CD8-positive, alpha-beta T cell (primary cell): ENCODE measurements at places on chromosomes 6 and 20.
A peak's percentile ranks its signal among the peaks of the same experiment; 100 is the strongest.

DNA sequence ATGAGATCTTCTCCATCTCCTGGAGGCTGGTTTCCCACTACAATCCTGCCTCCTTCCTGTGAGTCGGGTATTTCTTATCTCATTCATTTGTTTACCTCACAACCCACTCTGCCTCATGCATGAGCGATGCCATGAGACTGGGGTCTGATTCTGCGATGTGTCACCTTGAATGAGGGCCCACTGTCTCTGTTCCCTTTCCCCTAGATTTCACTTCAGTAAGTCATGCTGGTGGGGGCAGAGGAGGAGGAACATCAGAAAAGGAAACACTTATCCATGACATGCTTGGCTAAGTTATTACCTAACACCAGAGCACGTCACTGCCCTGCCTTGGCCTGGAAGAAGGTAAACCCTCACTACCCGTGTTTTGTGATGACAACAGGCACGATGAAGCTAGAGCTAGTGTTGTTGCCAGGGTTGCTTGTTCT lies 337.4 kb upstream of the PRDM1 start:
- no peak for DNase-seq

DNA sequence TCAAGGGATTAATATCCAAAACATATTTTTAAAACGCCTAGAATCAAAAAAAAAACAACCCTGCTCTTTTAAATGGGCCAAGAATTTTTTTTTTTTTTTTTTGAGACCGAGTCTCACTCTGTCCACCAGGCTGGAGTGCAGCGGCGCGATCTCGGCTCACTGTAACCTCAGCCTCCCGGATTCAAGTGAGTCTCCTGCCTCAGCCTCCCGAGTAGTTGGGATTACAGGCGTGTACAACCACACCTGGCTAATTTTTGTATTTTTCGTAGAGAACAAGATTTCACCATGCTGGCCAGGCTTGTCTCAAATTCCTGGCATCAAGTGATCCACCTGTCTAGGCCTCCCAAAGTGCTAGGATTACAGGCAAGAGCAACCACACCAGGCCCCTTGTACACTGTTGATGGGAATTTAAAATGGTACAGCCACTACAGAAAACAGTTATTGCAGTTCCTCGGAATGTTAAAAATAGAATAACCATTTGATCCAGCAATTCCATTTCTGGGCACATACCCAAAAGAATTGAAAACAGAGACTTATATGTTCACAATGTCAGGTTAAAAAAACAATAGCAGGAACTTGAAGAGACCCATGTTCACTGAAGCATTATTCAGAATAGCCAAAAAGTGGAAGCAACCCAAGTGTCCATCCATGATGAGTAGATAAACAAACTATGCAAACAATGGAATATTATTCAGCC lies 3.1 kb upstream of the MYL9 start:
- no peak for DNase-seq

GRCh38 chr6:56223995-56224394 lies 23.4 kb downstream of the COL21A1 start:
- DNase-seq: no peak

GRCh38 chr6:159438106-159438505 lies 254.9 kb downstream of the SOD2 start:
- DNase-seq: no peak

DNA sequence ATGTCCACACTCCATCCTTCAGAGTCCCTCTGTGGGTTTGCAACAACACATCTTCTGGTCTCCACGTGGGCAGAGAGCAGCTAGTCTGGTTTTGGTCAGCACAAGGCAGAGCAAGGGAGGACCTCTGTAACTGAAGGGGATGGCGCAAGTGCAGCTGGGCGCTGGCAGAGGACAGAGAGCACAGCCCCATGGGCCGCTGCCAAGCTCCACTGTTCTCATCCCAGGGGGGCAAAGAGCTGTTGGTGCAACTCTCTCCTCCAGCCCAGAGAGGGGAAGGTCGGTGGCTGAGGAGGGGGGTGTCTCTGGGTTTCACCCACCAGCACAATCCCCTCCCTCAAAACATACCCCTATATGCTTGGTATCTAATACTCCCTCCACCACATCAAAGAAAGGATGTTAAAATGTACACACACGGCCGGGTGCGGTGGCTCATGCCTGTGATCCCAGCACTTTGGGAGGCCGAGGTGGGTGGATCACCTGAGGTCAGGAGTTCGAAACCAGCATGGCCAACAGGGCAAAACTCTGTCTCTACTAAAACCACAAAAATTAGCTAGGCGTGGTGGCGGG lies 9.1 kb downstream of the ATP9A start:
- no peak for DNase-seq

DNA sequence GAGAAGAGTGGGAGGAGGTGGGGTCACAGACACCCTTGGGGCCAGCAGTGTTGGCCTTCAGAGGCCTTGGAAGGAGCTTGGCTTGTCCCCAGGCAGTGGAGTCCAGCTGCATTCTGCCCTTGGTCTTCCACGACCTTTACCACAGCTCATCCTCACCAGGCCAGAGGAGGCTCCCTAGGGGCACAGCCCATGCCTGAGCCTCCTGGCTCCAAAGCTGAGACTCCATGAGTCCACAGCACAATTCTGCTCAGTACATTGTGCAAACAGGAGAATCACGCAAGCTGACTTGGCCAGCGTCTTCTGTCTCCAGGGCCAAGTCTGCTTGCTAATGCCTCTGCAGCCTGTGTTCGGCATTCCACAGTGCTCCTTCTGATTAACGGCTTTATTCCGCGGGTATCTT lies 337.2 kb downstream of the SMOC2 start:
- DNase-seq: no peak

DNA sequence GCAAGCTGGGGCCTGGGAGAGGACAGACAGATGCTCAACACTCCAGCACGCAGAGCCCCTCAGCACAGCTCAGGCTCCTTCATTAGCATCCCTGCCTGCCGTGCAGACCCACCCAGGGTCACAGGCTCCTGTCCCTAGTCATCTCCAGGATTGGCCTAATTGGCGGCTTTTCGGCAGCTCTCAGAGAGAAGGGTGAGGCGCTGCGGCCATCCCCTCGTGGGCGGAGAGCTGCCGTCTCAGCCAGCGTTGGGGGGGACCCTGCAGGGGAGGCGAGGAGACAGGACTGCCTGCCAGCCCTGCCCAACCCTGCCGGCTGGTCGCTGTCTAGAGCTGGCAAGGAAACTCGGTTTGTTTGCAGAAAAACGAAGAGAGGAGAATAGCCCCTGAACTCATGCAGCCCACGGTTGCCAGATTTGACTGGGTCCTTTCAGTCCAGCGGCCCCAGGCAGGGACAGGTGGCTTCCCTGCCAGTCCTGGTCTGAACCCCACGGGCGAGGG lies 26.8 kb downstream of the BHLHE23 start:
- DNase-seq: no peak

DNA sequence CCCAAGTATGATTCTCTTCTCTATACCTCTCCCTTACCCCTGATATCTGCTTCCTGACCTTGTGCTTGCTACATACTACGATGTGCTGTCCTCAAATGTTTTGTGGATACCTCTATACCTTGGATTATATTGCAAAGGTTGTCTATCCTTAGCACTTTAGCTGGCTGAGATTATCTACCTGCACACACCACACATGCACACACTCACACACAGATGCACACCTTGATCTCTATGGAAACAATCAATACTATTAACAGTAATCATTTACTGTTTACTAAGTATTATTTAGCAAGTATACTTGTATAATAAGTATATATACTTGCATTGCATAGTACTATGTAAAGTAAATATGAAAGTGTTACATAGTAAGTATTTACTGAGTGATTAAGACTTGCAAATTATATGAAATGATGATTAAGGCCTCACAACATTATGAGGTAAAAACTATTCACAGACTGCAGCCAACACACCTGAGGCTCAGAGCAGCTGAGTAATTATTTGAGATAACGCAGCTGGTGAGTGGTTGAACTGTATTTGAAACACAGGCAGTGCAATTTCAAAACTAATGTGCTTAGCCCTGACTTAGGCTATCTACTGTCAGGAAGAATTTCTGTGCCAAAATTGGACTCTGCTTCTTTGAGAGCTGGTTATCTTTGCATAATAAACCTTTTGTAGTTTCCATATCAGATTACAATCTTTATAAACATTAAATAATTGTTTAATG lies 699.9 kb downstream of the FRK start:
- DNase-seq: no peak

GRCh38 chr20:63430891-63431290 lies 41.6 kb downstream of the KCNQ2 start:
- no peak for DNase-seq

- DNase-seq: peak; percentile 25
These were observed 50.9 kb downstream of the KCNS1 start for GRCh38 chr20:45049904-45050471.

- DNase-seq: no peak
These were observed 5.0 kb downstream of the TCP11 start for GRCh38 chr6:35136185-35136584.

- no peak for DNase-seq
These were observed 17.1 kb upstream of the MOXD1 start for GRCh38 chr6:132418235-132418965.

GRCh38 chr6:117951783-117952182 lies 44.7 kb downstream of the SLC35F1 start:
- DNase-seq: no peak

- no peak for DNase-seq
These were observed 192.9 kb downstream of the SYNDIG1 start for GRCh38 chr20:24662322-24662721.

- no peak for DNase-seq
These were observed 35.3 kb downstream of the CHMP4B start for GRCh38 chr20:33846291-33846935.

DNA sequence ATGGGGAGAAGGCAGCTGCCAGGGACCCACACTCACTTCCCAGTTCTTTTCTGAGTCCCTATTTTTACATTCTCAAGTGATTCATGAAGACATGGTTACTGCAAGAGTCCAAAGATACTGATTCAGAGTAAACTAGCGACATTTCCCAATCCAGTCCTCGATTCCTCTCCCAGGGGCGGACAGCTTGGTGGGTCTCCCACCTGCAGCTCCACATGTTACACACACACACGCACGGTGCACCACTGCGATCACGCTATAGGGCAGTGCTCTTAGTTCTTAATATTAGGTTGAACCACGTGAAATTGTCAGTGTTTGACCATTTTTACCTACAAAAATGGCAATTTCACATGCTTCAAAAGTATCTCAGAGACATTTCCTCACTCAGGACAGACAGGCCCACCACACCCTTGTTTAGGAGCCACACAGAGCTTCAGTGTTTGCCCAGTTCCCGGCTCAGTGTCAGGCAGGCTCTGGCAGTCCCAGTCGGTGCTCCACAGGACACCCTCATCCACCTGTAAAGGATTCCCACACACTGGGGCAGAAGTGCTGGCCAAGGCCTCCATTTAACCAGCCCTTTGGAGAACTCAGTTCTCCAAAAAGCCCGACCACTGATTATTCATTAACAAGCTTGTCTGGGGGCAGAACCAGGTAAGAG lies 51.8 kb downstream of the RRBP1 start:
- DNase-seq: no peak

GRCh38 chr6:82298012-82298411 lies 50.5 kb upstream of the IBTK start:
- DNase-seq: no peak

GRCh38 chr20:45300961-45301360 lies 5.7 kb upstream of the RBPJL start:
- DNase-seq: no peak

- no peak for DNase-seq
These were observed 207.3 kb downstream of the GMDS start for GRCh38 chr6:2038092-2038491.

- DNase-seq: no peak
These were observed 45.4 kb downstream of the EZR start for GRCh38 chr6:158773581-158774449.

GRCh38 chr20:53503517-53503919 lies 90.1 kb downstream of the ZNF217 start:
- DNase-seq: no peak

- DNase-seq: no peak
These were observed 114.8 kb upstream of the CDYL start for GRCh38 chr6:4661391-4661790.

DNA sequence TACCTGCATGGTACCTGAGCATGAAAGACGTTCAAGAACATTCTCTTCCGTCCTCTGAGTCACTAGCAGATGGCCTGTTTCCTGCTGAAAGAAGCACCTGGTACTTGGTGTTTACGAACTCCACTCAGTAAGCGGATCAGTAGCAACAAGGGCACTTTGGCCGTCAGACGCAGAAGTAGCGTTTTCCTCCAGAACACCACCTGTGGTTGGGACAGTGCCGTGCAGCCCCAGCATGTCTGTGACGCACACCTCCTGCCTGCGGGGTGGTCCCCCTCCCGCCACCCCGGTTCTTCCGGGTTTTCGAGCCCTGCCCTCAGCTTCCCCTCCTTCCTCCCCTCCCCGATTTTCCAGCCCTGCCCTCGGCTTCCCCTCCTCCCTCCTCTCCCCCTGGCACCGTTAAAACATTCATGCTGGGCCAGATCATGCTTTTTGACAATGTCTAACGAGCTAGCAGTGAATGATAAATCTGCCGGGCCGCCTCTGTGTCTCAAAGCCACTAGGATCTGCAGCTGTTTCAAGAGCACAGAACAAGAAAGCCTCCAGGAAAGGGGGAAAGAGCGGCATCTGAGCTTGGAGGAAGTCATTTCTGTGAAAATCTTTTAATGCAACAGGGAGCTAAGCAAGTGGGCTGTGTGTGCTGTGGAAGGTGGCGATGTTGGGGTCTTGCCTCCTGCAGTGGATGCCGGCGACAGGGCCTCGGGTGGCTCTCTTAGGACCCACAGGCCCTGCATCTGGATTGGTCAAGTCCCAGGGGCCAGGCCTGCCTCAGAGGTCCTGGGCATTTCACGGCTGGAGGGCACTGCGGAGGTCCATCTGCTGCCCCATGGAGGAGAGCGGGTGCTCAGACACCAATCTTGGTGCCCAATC lies 207.9 kb downstream of the ERMARD start:
- DNase-seq: peak; percentile 49

GRCh38 chr6:144856622-144857021 lies 571.5 kb downstream of the UTRN start:
- DNase-seq: no peak

DNA sequence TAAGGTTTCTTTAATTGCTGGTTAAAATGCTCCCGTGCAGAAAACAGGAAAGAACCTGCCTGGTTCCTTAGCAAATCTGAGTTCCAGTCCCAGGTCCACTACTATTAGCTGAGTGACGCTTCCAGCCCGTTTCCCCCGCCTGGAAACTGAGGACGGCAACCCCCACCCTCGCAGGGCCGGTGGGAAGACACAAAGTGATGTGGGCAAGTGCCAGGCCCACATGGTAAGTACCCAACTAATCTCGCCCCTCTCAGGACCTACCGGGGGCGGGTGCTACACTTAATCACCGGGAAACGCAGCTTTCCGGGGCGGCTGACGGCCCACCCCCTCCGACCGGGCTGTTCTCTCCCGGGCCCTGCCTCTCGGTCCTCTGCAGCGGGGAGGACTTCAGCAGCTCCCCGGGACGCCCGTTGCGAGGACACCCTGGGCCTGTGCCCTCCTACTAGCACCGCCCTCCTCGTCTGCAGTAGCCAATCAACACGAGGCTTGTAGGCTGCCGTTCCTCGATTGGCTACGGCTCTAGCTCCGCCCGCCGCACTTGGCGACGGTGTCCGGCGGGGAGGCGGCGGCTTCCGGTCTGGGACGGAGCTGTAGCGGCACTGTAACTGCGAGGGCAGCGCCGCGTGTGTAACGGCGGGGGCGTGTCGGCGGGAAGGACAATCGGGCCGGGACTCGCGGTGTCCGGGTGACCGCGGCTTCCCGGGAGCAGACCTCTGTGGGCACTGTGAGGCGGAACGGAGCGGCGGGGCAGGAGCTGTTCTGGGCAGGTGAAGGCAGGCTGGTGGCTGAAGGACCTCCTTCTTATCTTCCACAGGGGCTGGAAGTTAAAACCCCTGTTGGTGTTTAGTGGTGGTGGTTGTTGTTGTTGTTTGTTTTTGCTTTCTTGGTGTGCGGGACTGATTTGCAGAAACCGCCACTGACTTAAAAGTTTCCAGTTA lies at the start of gene ZBTB9:
TSS of gene ZBTB9 (plus strand) at position 568 of the 938 bp plus-strand sequence. CDS start 525 bp downstream, outside the sequence.
- DNase-seq: peak; percentile 90

GRCh38 chr20:52303281-52303950 lies 111.8 kb upstream of the ZFP64 start:
- no peak for DNase-seq
